Fibroblast of skin of right quadriceps (primary cell): ENCODE measurements at places on chromosomes 6 and 20.

- no peak for DNase-seq
Observed at GRCh38 chr6:117512056-117512828, 29.8 kb downstream of the DCBLD1 start.

- no peak for DNase-seq
Observed at GRCh38 chr6:150043501-150044412, 18.4 kb upstream of the RAET1L start.

DNA sequence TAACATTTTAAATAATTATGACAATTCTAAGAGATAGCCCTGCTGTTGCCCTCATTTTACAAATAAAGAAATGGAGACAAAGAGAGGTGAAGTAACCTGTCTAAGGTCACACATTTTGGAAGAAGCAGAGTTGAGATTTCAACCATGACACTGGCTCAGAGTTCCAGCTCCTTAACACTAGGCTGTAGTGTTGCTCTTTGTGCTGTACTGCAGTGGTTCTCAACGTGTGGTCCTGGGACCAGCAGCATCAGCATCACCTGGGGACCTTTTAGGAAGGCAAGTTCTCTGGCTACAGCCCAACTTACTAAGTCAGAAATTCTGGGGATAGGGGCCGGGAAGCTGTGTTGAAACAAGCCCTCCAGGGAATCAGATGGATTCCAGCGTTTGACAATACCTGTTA is 62.4 kb upstream of the FERMT1 start:
- DNase-seq = no peak

- no peak for DNase-seq
Observed at GRCh38 chr6:21281366-21281765, 312.2 kb upstream of the SOX4 start.

- DNase-seq = peak; percentile 86
Observed at GRCh38 chr20:19688031-19688806, 69.8 kb upstream of the RIN2 start.
